ENCODE measurements at places on chromosomes 3 and 15. TPM values are rescaled to one million over a fixed set of nuclear protein-coding genes. Genes with fewer than 3 reads are reported as not detected.

Gene CYFIP1
- 48.2 TPM for total RNA-seq

Gene HCN4
- total RNA-seq, result 5.1 TPM

Gene MINAR1
- 41.8 TPM for total RNA-seq

Gene RHCG
- total RNA-seq, result 1.8 TPM

Gene ACAN
- 3.0 TPM for total RNA-seq

Gene FGD5
- 5.5 TPM for total RNA-seq
